ENCODE measurements at places on chromosomes 7 and 10.

- DNase-seq, result no peak
These were observed 199.2 kb downstream of the TFEC start for GRCh38 chr7:115831371-115831770.

GRCh38 chr7:92276460-92276864 is 30.7 kb downstream of the ANKIB1 start:
- DNase-seq, result no peak

DNA sequence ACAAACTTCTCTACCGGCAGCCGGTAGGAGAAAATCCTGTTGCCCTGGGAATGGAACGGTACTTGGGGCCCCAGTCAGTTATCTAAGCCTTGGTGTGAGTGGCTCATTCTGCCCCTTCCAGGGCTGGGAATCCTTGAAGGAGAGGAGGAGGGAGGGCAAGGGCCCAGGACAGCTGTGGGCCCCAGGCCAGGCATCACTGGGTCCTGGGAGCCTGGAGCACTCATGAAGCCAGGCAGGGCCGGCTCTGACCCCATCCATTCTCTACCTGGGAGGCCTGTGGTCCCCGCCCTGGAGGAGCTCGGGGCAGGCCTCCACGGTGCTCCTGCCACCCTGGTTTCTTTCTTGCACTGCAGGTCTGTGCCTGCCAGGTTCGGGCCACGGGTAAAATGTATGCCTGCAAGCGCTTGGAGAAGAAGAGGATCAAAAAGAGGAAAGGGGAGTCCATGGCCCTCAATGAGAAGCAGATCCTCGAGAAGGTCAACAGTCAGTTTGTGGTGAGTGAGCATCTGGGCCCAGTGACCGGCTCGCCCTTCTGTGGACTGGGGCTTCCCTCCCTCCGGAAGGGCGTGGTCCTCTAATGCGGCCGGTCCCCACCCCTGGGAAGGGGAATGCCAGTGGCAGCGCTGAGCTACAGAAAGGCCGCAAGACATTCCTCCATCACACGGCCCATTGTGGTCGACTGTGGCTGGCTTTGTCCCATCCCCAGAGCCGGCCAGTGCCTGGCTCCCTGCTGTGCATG is 111.3 kb downstream of the RGS10 start:
- no peak for DNase-seq

GRCh38 chr7:3955751-3956696 is 655.0 kb downstream of the SDK1 start:
- no peak for DNase-seq

DNA sequence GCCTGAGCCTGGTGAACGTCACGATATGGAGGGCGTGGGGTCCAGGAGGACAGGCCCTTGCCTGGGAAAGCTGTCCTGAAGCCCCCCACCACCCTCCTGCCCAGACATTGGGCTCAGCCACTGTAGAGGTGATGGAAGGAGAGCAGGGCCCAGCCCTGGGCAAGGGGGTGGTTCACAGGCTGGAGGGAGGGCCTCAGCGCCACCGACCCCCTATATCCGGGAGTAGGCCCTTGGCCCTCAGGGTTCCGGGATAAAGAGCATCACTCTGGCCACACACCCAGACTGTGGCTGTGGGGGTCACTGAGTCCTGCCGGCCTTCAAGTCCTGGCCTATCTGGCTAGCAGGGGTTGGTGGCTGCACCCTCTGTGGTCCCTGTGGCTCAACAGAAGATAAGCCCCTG is 55.3 kb upstream of the GTF2IRD1 start:
- DNase-seq, result no peak

DNA sequence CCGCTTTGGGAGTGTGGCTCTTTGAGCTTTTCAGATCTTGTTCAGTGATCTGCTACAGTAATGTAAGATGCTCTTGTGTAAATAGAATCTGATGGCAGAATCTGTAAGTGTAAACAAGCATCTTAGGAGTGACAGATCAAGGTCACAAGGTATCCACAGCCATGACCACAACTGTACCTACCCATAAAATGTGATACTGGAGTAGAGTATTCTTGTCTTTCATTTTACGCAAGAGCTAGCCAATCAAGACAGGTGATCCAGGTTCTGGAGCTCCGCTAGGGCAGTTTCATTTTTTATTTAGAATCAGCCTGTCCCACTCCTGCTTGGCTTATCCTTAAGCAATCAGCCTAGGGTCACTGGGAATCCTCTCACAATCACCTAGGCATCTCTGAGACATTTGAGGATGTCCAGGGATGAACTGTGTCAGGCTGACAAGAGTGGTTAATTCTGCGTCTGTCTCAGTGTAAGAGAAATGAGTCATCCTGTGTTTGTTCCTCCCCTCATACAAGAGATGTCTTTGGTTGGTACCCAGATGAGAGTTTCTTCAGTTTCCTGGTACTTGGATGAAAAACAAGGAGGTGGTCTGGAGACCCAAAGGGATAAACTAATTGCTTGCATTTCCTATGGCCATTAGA is 13.6 kb downstream of the ZNF138 start:
- no peak for DNase-seq

DNA sequence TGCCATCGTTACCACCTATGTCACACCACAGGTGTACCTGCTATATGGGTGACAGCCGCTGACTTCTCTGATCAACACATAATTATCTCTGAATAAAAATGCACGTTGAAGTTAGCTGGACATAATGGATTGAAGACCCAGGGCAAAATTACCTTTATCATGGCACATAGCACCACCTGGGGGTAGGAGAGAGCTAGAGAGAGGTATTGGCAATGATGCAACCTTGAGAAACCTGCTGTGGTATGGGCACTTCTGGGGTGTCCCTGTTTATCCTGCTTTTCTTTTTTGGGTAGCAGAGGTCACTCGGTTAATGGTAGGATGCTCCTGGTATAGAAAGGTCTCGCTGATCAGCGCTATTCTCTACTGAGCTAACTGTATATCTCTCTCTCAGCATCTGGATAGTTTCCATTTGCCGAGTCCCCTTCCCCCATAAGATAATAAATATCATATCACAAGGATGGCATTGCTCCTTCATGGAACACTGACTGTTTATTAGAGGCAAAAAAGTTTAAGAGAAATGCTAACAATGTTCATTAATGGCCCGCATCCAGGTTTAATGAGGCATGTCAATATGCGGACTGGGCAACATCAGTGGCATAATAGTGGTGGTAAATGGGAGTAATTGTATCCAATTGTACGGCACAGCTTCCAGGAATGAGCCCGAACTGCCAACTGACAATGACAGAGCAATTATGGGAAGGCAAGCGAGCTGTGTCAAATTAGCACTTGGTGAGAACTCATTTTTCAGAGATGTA is 323.1 kb downstream of the TFEC start:
- no peak for DNase-seq

- no peak for DNase-seq
These were observed 248.1 kb downstream of the PLXNA4 start for GRCh38 chr7:132328047-132328620.

GRCh38 chr10:123126246-123126645 is 9.5 kb upstream of the HMX3 start:
- no peak for DNase-seq

GRCh38 chr7:125661677-125662076 is 732.1 kb upstream of the POT1 start:
- DNase-seq, result no peak

DNA sequence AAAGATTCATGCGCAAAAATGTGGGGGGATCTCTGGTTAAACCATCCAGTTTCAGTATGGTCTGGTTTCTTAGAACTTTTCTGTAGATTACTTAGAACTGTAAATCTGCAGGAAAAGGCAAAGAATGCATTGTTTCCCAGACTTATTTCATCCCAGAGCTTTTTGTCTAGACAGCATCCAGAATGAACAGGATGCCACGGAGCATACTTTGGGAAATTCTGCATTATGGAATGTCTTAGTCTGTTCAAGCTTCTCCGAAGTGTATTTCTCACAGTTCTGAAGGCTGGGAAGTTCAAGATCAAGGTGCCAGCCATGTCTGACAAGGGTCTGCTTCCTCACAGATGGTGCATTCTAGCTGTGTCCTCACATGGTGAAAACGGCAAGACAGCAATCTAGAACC is 136.3 kb downstream of the INHBA start:
- DNase-seq, result no peak

DNA sequence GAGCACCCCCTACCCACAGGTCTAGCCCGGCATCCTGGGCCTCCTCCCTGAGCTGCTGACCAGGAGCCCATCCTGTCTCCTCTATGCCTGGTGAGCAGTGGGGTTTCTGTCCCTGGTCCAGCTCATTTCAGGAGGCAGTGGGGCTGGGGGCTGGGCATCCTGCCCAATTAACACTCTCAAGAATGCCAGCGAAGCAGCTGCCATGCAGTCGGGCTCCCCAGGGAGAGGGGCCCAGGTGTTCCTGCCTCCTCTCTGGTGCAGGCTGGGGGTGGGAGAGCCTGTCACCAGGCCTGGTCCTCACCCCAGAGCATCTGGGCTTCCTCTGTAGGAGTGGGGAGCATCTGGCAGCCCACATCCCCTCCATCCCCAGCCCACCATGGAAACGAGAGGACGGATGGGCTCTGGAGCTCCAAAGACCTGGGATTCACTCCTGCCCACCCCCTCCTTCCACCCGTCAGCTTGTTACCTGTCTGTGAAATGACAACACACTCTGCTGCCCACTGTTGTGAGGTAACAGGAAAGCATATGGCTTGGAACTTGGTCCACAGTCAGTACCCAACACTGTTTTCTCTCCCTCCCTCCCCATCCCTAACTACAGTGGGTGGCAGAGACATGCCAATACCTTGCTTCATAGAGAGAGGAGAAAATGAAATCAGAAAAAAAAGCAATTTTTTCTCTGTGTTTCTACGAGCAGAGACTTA is 69.1 kb downstream of the SLIT1 start:
- no peak for DNase-seq

GRCh38 chr10:75967491-75967890 is 536.1 kb downstream of the LRMDA start:
- no peak for DNase-seq

GRCh38 chr7:48300301-48300700 is 129.0 kb downstream of the ABCA13 start:
- no peak for DNase-seq

DNA sequence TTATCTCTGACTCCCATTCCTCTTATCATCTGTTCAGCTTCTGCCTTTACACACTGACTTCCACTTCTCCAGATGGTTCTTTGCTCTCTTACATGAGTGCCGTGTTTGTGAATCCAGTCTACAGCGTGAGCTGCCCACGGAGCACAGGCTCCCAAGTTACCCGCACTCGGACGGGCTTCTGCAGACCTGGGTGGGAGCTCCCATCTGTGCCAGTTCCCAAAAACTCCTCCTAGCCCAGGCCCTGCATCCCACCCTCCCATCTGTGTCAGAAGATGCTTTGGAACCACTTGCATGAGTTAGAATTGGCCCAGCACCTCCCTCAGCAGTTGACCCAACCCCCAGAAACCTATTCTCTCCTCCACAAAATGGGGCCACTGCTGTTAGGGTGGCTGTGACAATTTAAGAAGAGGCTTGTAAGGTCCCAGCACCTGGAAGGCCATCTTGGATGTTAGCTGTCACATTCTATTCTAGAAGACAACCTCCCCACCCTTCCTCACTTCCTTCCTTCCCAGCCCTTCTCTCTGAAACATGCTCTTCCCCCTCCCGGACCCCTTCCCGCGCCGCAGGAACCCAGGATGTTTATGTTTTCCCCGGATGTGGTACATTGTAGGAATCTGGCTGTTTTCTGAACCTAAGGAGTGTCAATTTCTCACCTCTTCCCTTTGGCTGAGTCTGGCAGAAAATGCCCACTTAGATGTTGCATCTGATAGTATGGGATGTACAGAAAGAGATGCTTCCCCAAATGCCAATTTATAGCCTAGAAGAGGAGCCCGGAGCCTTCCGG is 79.2 kb downstream of the CCDC3 start:
- no peak for DNase-seq

GRCh38 chr7:72182036-72182435 is 230.1 kb downstream of the CALN1 start:
- no peak for DNase-seq

DNA sequence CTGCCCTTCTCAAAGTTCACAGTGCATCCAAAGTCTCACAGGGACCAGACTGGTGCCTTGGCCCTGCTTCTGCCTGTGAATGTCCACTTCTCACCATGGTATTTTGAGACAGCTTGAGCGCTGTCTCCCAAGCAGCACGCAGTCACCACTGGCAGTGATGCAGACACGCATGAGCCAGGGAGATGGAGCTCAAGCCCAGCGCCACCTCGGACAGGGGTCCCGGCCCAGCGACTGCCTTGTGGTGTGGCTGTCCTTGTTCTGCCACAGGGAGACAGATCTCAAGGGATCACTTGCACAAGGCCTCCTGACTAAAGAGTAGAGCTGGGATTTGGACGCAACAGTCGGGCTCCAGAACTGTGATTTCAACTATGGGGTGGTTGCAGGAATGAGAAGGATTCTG is 92.6 kb upstream of the MBL2 start:
- DNase-seq, result no peak

DNA sequence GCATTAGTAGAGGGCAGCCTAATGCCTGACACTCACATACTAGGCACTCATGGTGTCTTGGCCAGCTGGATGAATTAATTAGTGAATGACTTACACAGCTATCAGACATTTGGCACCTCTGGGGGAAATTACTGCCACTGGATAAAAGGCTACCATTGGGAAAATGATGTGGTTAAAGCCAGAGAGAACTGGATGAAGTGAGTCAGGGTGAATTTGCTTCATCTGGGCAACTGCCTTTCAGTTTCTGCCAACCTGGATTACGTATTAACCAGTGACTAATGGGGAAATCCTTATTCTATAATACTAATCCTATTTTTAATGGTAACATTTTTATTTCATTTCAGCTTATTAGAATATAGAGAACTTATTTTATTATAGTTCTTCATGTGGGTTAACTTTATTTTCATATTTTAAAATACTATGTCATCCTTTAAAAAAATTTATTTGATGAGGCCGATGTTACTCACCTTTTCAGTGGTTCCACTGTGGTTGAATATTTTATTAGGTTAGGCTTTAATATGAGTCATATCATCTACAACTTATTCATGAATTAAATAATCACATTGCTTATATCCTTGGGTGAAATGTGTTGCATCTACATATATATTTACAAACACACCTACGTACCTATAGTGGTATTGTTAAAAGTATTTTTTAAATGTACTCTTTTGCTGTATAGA is 85.6 kb upstream of the CAPZA2 start:
- no peak for DNase-seq

GRCh38 chr10:35225204-35225603 is 98.6 kb downstream of the CREM start:
- DNase-seq, result no peak

DNA sequence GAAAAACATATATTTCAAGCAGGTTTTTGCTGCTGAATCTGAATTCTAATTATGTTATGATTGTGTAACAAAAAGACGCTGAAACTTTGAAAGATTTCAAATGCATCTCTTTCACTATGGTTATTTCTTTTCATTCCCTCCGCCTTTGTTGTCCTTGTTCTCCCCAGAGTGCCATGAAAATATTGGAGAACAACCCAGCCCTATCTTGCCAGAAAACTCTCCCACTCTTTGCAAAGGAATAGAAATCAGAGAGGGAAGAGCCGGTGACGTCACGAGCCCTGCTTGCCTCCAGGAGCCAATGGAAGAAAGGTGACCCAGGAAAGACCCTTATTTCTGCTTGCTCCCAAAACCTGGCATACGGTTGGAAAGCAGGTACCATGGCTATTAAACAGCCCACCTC is 3.4 kb downstream of the GFRA1 start:
- DNase-seq, result no peak

GRCh38 chr7:142669074-142669654 is 80.1 kb upstream of the PRSS1 start:
- no peak for DNase-seq
